ENCODE measurements at places on chromosomes 1 and 21.
A peak's percentile ranks its signal among the peaks of the same experiment; 100 is the strongest.

DNA sequence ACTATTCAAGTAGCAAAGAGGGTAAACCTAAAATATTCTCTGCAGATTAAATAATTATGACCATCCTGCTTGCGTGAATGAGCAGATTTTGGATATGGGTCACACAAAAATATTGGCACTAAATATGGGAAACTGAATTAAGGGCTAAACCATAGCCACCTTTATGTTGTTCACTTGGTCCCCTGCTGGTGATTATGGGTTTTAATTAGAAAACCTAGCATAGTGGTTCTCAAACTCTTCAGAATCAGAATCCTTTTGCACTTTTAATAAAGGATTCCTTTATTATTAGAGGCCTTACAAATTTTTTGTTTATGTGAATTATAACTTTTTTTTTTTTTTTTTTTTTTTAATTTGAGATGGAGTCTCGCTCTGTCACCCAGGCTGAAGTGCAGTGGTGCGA, 38.5 kb upstream of the ZNHIT6 start:
- no peak for DNase-seq

DNA sequence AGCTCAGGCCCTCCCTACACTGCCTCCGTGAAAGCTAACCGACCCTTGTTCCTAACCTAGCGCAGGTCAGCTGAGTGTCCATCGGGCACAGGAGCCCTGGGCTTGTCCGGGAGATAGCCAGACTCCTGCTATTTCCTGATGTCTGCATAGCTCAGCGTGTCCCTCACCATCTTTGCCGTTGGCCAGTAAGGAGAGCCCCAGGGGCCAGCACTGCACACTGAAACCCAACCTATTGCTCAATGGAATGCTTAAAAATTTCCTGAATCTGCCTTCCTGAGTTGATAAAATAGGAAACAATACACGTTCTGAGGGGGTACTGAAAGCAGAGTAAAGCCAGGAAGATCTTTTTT, 2.2 kb downstream of the RUNX1 start:
- DNase-seq = peak; percentile 63

DNA sequence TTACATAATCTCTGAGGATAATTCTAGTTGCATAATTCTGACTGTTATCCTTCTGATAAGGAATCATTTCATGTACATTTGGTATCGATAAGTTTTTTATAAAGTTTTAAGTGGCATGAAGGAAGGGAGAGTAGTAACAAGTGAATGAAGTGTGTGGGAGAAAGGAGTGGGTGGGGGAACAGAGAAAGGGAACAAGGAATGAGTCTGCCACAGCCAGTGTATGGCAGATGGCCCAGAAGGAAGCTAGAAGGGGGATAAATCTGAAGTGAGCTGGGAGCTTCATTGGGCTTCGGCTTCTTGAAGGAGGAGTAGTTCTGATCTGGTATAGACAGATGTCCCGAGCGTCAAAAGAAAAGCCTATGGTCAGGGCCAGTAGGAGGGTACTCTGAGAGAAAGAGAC, 18.6 kb downstream of the ZBTB40 start:
- DNase-seq = no peak

GRCh38 chr1:193558491-193559028, 372.1 kb upstream of the B3GALT2 start:
- peak; percentile 50 for DNase-seq

DNA sequence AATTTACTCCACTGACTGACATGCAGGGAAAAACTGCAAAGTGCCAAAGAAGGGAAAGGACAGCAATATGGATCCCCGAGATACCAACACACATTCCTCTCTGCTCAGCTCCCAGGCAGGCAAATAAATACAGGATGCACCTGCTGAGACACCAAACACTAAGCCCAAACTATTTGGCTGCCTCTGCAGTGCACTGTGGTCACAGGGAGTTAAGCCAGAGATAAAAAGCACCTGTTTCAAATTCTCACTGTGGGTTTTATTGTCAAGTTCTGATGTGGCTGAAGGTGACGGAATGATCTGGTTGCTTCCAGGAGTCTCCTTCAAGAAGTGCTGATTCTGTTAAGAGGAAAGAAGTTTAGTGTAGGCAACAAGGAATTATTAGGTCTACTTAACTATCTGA, 17.7 kb downstream of the TEX38 start:
- DNase-seq = no peak

- DNase-seq = peak; percentile 34
Observed at GRCh38 chr1:20640183-20640597, 6.9 kb downstream of the PINK1 start.

- DNase-seq = peak; percentile 25
Observed at GRCh38 chr1:93878501-93878888, 511 bp downstream of the DNTTIP2 start.

- peak; percentile 32 for DNase-seq
Observed at GRCh38 chr1:171254859-171255258, 6.6 kb downstream of the FMO1 start.

GRCh38 chr1:32892368-32893197, 6.3 kb downstream of the HPCA start:
- no peak for DNase-seq
